ENCODE measurements at places on chromosomes 6 and 20.

DNA sequence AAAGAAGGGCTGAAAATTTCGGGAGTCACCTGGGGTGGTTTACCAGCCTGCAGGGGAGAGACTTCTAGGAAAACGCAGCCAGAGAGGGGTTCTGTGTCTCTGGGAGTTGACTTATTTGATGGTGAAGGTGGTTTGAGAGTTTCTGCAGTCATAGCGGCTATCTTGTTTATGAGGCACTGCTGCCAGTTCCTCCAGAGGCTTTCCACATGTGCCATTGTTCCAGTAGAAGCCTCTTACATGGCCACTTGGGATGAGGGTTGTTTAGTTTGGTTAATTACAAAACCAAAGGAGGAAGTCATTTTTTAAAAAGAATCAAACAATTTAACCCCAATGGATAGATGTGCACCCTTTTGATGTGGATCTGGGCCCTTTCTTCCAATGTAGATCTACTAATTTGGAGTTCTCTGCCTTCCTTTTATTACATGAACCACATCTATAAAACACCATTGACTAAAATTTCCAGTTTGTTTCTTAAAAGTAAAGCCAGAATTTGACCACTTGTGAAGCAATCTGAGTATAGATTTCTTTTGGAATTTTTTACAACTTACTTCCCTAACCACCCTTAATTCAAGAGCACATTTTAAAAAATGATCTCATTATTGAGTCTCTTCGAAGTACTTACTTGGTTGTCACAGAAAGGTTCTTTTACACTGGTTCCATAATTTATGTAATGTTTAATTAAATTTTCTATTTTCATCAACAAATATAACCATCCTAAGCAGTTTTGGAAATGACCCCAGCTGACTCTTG is 97.6 kb downstream of the TCP11 start:
- no peak for DNase-seq

DNA sequence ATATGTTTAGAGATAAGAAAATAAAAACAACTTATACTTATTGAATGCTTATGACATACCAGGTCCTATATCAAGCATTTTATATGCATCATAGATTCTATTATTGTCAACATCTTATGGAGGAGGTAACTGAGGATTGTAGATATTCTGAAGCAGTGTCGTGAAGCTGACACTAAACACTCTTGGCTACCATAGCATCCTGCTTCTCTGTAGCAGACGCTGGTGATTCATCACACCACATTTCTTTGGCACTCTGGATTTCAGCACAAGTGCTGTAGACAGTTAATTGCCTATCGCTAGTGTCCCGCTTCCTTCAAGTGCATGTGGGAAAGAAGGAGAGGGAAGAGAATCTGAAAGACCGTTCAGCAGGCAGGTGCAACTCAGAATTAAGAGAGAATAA is 317.1 kb downstream of the PLCB1 start:
- DNase-seq: no peak

- DNase-seq: no peak
Observed at GRCh38 chr6:14542670-14543366, 425.2 kb downstream of the CD83 start.

- no peak for DNase-seq
Observed at GRCh38 chr6:118325220-118325860, 222.8 kb upstream of the PLN start.

- no peak for DNase-seq
Observed at GRCh38 chr20:50930976-50931305, 296 bp downstream of the ADNP start.

DNA sequence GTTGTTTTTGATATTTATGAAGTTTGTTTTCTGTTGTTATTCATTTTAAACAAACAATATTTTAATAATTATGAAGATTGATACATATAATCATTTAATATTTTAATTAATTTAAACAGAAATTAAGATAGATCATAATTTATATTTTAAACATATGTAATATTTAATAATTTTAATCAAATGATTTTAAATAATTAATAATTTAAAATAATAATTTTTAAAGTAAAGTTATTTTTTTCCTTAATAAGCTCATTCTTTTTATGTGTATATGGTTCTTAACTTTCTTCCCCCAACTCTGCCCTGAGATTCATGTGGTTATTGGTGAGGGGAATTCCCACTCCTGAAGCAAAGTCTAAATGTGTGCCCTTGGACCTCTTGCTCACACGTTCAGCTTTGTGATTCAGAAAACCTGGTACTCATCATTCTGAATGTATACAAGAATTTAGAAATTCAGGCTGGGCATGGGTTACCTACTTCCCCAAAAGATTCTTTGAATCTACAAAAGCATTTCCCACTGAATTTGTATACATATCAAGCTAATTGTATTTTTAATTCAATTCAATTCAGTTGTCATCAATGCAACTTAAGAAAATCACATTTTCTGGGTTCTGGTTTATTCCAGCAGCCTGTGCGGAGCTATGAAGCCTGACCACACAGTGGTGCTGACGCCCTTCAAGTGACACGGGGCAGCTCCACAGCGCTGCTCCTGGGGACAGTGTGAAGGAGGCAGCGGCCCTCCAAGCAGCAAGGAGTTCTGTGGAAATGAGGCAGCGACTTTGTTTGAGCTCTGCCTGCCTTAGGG is 168.9 kb upstream of the UST start:
- no peak for DNase-seq

- no peak for DNase-seq
Observed at GRCh38 chr6:162541019-162541601, 186.5 kb downstream of the PRKN start.

DNA sequence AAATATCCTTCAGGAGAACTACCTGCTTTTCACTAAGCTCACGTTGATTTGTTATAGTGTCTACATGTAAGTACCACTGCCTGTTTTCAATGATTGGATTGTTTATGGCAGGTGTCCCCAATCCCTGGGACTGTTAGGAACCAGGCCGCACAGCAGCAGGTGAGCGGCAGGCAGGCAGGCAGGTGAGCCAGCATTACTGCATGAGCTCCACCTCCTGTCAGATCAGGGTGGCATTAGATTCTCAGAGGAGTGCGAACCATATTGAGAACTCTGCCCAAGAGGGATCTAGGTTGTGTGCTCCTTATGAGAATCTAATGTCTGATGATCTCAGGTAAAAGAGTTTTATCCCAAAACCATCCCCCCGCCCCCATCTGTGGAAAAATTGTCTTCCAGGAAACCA is 303.3 kb downstream of the EYA4 start:
- DNase-seq: no peak

DNA sequence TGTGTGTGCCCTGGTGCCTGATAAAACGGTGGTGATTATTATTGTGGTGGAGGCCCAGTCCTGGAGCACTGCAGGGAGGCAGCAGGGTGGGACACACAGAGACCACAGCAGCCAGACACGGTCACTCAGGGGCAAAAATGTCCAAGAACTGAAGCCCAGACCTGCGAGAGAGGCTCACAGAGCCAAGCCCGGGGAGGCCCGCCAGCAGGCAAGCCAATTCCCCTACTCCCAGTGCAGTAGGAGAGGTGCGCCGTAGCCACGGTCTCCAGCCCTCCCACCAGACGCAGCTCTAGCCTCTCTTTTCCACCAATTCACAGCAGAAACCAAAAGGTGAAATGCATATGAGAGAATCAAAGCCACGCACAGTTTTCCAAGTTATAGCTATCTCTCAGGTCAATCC is 179.4 kb upstream of the TAB2 start:
- DNase-seq: no peak

Measured in cortex of kidney (tissue), 1 donor.